ENCODE measurements at places on chromosomes 12 and 14.

- DNase-seq = peak; percentile 64
These were observed at the start of gene SLC5A8 for GRCh38 chr12:101209319-101210302. SLC5A8 (minus strand) TSS chr12:101210238; CDS start chr12:101209848, 390 bp downstream.

GRCh38 chr12:52837413-52837741 is 3.3 kb upstream of the KRT79 start:
- no peak for DNase-seq

DNA sequence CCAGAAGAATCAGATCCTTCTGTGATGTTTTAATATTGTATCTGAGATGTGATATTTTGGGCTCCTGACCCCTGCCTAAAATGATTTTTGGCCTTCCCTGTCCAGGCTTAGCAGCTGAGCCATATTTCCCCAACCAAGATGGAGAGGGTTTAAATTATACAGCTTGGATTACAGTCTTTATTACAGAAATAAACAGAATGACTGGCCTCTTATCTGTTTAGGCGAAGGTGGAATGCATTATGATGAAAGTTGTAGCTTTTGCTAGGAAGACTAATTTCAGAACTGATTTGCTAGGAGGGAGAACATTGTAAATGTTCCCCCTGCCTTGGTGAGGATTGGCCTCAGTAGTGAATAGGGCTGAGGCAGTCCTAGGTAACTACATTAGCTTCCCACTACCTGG is 23.3 kb downstream of the BMAL2 start:
- DNase-seq = no peak

DNA sequence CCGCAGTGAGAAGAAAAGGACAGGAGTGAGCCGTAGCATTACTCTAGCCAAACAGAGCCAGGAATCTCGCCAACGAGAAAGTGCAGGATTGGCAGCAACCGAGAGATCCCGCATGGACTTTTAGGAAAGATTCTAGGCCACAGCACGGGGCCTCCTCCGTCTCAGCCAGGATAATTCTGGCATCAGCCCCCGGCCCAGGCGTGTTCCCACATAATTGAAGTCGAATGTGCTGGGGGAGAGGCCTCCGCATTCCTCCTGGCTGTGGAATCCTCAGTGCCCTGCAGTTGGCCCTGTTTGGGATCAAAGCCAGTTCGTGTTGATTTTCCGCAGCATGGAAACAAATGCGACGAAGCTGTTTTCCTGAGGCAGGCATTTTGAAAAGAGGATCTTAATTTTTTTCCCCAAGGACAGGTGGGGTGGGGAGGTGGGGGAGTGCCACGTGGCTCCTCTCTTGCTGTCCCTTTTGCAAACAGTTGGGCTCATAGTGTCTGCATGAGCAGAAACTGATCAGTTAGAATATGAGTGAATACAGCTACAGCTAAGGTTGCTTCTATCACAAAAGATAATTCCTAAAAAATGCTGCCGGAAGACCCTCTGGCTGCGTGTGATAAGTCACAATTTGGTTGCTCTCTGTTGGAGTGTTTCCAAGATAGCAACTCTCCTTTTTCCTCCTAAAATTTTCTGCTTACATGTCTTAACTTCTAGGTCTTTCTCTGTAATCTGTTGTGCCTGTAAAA is 37.3 kb upstream of the ATXN2 start:
- DNase-seq = no peak

DNA sequence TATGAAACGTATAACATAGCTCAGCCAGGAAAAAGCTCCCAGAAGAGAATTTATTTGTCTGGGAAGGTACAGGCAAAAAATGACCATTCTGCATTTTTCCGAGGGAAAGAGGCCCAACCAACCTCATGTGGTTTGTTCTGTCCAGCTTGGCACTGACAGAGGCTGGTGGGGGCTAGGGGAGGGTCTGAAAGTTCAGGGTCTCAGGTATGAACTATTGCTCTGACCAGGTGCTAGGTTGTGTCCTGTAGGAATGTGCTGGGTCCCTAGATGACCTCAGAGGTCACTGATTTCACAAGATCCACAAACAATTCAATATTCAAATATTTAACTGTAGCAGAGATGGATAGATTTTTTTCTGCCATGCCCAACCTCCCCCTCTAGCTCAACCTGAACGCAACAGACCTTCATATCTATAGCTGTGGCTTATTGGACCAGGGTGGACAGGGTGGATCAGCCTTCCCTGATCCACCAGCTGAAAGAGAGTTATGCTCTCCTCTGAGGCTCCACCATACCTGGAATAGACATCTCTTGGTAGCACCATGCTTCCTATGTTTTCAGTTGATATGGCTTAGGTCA is 32.9 kb upstream of the IFT81 start:
- no peak for DNase-seq

DNA sequence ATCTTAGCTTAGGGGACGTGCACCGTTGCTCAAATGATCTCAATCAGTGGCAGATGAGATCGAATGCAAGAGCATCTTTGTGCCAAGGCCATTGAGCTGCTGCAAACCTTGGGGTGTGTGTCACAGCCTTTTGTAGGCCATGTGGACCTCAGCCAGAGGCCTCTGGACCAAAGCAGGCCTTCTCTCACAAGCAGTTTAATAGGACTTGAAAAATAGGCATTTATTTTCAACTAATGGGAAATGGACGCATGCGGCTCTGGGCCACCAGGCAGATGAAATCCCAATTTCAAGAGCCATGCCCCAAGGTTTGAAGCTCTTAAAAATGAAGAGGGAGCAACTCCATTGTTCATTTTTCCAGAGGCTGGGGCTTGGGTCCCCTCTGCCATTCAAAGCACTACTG is 87.3 kb downstream of the TTC7B start:
- DNase-seq = no peak

GRCh38 chr14:81453166-81453766 is 53.1 kb upstream of the STON2 start:
- DNase-seq = peak; percentile 88

- DNase-seq = no peak
These were observed 196.1 kb downstream of the BCL11B start for GRCh38 chr14:99075771-99076375.
